ENCODE measurements at places on chromosomes 5 and 9.

DNA sequence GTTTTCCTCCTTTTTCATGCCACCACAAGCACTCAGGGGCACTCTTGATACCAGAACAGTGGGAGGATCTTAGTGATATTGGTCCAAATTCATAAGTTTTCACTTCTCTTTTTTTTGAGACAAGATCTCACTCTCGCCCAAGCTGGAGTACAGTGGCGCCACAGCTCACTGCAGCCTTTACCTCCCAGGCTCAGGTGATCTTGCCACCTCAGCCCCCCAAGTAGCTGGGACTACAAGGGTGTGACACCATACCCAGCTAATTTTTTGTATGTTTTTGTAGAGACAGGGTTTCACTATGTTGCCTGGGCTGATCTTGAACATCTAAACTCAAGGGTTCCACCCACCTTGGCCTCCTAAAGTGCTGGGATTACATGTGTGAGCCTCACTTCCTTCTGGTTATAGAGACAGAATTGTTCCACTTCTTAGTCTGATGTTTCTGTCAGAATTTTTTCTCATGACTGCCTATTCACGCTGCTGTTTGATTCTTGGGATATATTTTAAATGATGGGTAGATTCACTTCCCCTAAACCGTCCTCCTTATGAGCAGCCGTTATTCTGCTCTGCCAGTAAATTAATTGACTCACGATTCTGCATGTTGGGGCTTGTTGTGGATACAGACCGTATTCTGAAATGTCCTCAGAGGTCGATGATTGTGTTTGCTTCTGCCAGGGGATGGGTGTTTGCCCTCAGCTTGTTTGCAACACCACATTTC, 30.8 kb downstream of the MTAP start:
- no peak overlapping the region for H3K4me3 ChIP-seq
- no peaks in the 10 kb centered on the region for H3K27me3 ChIP-seq
- peaks cover 62% of the 10 kb centered on the region for H3K4me1 ChIP-seq
- H3K27ac ChIP-seq: no peak overlapping the region

GRCh38 chr5:135055396-135055795, 21.4 kb upstream of the PITX1 start:
- no peak overlapping the region for H3K27ac ChIP-seq
- no peak for DNase-seq
- H3K27me3 ChIP-seq: peaks cover 42% of the 10 kb centered on the region
- no peak overlapping the region for H3K4me3 ChIP-seq

DNA sequence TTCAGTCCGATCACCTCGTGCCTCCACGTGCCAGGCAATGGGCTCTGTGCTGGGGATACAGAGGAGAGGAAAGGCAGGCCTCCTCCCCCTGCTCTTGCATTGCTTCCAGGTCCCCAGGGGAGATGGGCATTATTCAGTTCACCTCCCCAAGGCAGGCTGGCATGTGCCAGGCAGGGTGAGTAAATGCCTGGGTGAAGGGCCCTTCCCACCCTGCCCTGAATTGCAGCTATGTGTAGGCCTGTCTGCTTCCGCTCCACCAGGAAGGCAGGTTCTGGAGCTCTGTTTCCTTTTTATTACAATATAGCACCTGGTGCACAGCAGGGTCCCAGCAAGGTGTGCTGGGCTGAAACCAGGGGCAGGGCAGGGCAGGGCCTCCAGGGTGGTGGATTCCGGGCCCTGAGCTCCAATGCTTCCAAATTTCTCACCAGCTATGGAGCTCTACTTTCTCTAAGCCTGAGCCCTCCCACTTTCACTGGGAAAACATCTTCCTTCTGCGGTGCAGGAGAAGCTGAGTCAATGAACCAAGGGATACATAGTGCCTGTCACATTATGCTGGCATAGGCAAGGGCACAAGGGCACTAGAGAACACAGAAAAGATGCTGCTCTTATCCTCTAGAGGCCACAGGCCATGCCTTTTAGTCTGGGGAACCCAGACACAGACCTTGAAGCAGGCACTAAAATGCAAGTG, 42.0 kb downstream of the SHB start:
- no peak overlapping the region for H3K27ac ChIP-seq
- no peaks in the 10 kb centered on the region for H3K36me3 ChIP-seq
- H3K4me1 ChIP-seq: no peaks in the 10 kb centered on the region
- no peak overlapping the region for H3K4me3 ChIP-seq
- peaks cover 4% of the 10 kb centered on the region for H3K27me3 ChIP-seq

GRCh38 chr9:129423216-129423615, 197.7 kb downstream of the C9orf50 start:
- peaks cover 12% of the 10 kb centered on the region for H3K4me1 ChIP-seq
- no peaks in the 10 kb centered on the region for H3K36me3 ChIP-seq
- no peak for DNase-seq
- no peak overlapping the region for H3K4me3 ChIP-seq
- no peak overlapping the region for H3K27ac ChIP-seq
- no peaks in the 10 kb centered on the region for H3K27me3 ChIP-seq

DNA sequence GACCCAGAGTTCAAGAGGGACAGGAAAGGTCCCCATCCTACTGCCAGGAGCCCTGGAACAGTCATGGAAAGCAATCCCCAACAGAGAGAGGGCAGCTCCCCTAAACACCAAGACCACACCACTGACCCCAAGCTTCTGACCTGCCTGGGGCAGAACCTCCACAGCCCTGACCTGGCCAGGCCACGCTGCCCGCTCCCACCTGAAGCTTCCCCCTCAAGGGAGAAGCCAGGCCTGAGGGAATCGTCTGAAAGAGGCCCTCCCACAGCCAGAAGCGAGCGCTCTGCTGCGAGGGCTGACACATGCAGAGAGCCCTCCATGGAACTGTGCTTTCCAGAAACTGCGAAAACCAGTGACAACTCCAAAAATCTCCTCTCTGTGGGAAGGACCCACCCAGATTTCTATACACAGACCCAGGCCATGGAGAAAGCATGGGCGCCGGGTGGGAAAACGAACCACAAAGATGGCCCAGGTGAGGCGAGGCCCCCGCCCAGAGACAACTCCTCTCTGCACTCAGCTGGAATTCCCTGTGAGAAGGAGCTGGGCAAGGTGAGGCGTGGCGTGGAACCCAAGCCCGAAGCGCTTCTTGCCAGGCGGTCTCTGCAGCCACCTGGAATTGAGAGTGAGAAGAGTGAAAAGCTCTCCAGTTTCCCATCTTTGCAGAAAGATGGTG, 31.6 kb downstream of the CD180 start:
- H3K27me3 ChIP-seq: no peaks in the 10 kb centered on the region
- no peak for DNase-seq
- H3K4me1 ChIP-seq: peaks cover 87% of the 10 kb centered on the region
- peak overlapping the region; percentile 94 for H3K27ac ChIP-seq
- peak overlapping the region; percentile 91 for H3K4me3 ChIP-seq

- H3K36me3 ChIP-seq: no peaks in the 10 kb centered on the region
- peaks cover 4% of the 10 kb centered on the region for H3K27me3 ChIP-seq
- H3K4me3 ChIP-seq: no peak overlapping the region
These were observed 243.8 kb downstream of the CDK5RAP2 start for GRCh38 chr9:120336021-120336752.

GRCh38 chr5:32331217-32331934, 18.6 kb upstream of the MTMR12 start:
- peaks cover 2% of the 10 kb centered on the region for H3K27me3 ChIP-seq
- no peak overlapping the region for H3K4me3 ChIP-seq
- no peak for DNase-seq
- H3K36me3 ChIP-seq: no peaks in the 10 kb centered on the region

GRCh38 chr9:111250875-111251842, 78.9 kb downstream of the OR2K2 start:
- DNase-seq: no peak
- H3K36me3 ChIP-seq: no peaks in the 10 kb centered on the region
- no peak overlapping the region for H3K4me3 ChIP-seq
- no peak overlapping the region for H3K27ac ChIP-seq
- H3K27me3 ChIP-seq: no peaks in the 10 kb centered on the region
- H3K4me1 ChIP-seq: no peaks in the 10 kb centered on the region

GRCh38 chr5:144284931-144285502, 114.3 kb downstream of the KCTD16 start:
- H3K27me3 ChIP-seq: no peaks in the 10 kb centered on the region
- no peak overlapping the region for H3K27ac ChIP-seq
- no peak for DNase-seq
- H3K36me3 ChIP-seq: no peaks in the 10 kb centered on the region

DNA sequence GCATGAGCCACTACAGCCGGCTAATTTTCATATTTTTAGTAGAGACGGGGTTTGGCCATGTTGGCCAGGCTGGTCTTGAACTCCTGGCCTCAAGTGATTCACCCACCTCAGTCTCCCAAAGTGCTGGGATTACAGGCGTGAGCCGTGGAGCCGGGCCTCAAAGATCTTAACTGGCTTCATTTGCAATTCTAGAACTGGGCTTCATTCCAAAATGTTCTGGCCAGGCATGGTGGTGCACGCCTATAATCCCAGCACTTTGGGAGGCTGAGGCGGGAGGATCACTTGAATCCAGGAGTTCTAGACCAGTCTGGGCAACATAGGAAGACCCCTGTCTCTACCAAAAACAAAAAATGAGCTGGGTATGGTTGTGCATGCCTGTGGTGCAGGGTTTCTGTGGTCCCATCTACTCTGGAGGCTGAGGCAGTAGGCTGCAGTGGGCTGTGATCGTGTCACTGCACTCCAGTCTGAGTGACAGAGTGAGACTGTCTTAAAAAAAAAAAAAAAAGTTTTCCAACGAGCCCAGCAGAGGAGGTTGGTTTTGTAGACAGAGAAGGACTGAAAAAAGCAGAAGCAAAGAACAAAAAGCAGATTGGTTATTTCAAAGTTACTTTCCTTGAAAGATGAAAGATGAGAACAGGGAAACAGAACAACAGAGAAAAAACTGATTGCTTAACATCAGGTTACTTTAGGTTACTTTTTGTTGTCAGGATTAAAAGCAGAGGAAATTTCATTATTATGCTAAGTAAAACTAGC, 78.2 kb downstream of the ANKRD55 start:
- peaks cover 77% of the 10 kb centered on the region for H3K4me1 ChIP-seq
- peaks cover 4% of the 10 kb centered on the region for H3K36me3 ChIP-seq
- no peak overlapping the region for H3K4me3 ChIP-seq

GRCh38 chr5:144183254-144183889, 12.7 kb downstream of the KCTD16 start:
- H3K27me3 ChIP-seq: no peaks in the 10 kb centered on the region
- H3K4me3 ChIP-seq: no peak overlapping the region
- peaks cover 53% of the 10 kb centered on the region for H3K4me1 ChIP-seq
- DNase-seq: no peak

GRCh38 chr9:127869310-127870152, 7.9 kb downstream of the AK1 start:
- H3K4me1 ChIP-seq: peaks cover 12% of the 10 kb centered on the region
- H3K27me3 ChIP-seq: no peaks in the 10 kb centered on the region
- H3K4me3 ChIP-seq: no peak overlapping the region
- DNase-seq: peak; percentile 69

DNA sequence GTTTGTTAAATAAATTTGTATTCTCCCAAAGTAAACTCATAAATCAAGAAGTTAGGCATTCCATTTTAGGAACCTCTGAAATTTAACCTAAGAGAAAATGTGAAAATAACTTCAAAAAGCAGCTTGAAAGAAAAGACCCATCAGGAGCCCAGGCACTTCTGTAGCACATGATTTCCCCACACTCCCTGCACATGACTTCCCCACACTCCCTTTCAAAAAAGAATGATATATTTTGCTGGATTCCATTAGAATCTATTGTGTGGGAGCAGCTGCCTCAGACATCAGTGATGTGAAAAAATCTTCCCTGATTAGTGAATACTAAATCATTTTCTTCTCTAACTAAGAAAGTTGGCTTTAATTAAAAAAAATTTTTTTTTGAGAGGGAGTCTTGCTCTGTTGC, 83.3 kb downstream of the GLDC start:
- H3K4me3 ChIP-seq: no peak overlapping the region
- DNase-seq: no peak
- no peaks in the 10 kb centered on the region for H3K36me3 ChIP-seq
- no peak overlapping the region for H3K27ac ChIP-seq
- H3K4me1 ChIP-seq: peaks cover 14% of the 10 kb centered on the region

DNA sequence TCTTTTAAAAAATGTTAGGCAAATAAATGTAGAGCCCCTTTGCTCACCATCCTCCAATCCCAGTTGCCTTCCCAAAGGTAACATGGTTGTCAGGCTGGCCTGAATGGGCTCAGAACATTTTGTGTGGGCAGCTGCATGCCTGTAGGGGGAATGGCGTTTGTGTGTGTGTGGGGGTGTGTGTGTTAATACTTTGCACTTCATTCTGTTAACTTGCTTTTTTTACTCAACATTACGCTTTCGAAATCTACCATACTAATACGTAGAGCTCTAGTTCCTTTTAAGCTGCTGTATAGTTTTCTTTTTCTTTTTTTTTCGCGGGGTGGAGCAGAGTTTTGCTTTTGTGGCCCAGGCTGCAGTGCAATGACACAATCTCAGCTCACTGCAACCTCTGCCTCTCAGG, 14.0 kb downstream of the MYOZ3 start:
- no peak overlapping the region for H3K27ac ChIP-seq
- no peak for DNase-seq
- no peaks in the 10 kb centered on the region for H3K36me3 ChIP-seq
- H3K4me3 ChIP-seq: no peak overlapping the region

DNA sequence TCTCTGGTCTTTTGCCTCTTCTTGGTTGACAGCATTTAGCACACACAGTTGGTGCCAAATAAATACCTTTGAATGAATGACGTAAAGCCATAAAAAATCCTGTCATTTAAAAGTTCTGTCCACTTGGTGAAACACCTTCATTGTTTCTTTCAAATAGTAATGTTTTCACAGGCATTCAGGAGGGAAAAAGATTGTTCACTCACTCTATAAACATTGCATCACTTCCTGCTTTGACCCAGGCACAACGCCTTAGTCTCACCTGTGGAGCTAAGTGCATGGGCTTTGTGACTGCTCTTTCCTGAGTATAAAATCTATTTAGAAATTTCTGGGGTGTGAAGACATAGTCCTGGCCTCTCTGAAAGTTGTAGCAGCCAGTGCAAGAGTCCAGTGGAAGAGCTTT, 88.9 kb upstream of the CXCL14 start:
- no peak overlapping the region for H3K27ac ChIP-seq
- DNase-seq: no peak
- H3K4me3 ChIP-seq: no peak overlapping the region
- peaks cover 6% of the 10 kb centered on the region for H3K27me3 ChIP-seq
- H3K36me3 ChIP-seq: no peaks in the 10 kb centered on the region
- H3K4me1 ChIP-seq: peaks cover 6% of the 10 kb centered on the region

GRCh38 chr5:140040358-140040757, 2.7 kb downstream of the NRG2 start:
- H3K27ac ChIP-seq: no peak overlapping the region
- H3K36me3 ChIP-seq: peaks cover 2% of the 10 kb centered on the region
- no peak for DNase-seq
- no peak overlapping the region for H3K4me3 ChIP-seq

DNA sequence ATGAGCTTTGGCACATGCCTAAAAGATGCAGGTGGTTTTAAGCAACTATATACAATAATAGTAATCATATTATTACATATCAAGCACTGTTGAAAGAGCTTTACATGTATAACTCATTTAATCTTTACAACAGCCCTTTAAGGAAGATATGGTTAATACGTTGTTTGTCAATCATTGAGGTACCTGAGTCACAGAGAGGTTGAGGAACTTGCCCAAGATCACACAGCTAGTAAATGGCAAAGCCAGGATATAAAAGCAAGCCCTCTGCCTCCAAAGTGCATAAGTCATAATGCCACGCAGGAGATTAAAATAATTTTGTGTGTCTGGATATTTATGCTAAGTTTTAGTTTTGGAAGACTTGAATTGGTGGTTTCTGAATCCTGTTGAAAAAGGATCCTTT, 90.2 kb downstream of the DAPK1 start:
- no peak overlapping the region for H3K27ac ChIP-seq
- no peaks in the 10 kb centered on the region for H3K36me3 ChIP-seq
- H3K4me3 ChIP-seq: no peak overlapping the region
- no peak for DNase-seq
- peaks cover 2% of the 10 kb centered on the region for H3K27me3 ChIP-seq
